Fibroblast of the conjunctiva (primary cell): ENCODE measurements at places on chromosomes 3 and 15.

DNA sequence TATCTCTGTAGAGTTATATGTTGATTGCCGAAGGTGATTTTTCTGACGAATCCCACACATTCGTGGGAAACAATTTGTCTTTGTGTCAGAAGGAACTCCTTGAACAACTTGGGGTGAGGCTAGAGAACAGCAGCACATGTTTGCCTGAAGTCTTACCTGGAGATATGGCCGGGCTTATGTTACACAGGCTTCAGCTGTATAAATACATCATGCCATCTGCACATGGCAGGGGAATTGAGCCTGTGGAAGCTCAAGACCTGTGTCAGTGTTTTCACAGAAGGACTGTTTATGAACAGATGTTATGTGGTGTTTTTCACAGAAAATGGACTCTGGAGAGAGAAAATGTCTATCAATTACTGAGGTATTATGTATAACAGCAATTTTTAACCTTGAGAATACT, 203.6 kb upstream of the MDFIC2 start:
- no peak for DNase-seq

DNA sequence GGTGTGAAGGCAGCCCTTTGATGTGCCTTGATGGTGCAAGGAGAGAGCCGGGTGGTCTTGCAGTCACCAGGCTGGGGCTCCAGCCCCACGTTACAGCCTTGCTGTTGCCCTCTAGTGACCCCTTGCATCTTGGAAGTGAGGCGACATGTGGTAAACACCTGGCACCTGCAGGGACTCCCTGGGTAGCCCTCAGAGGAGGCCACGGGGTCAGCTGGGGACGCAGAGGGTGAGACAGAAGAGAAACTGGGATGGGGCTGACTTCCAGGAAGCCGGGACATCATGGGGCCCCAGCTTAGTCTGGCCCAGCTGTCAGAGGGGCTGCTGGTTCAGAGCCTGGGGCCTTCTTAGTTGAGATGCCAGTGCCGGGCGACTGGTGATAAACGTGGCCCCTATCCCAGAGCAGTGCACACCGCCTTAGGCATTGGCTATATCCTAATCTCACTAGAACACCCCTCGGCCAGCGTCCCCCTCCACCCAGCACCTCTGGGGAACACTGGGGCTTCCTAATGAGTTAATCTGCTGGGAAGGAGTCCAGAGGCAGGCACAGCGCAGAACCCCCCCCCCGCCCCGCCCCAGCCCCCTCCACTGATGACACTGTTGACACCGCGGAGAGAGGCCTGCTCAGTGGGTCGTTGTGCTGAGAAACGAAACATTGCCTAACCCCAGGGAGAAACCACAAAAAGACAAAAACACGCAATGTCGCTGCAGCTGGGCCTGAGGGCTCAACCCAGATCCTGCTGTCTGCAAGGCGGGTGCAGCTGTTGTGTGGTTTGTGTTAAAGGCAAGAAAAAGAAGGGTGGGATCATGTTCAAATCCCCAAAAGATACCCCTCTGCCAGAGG, 60.5 kb upstream of the KLF13 start:
- no peak for DNase-seq

DNA sequence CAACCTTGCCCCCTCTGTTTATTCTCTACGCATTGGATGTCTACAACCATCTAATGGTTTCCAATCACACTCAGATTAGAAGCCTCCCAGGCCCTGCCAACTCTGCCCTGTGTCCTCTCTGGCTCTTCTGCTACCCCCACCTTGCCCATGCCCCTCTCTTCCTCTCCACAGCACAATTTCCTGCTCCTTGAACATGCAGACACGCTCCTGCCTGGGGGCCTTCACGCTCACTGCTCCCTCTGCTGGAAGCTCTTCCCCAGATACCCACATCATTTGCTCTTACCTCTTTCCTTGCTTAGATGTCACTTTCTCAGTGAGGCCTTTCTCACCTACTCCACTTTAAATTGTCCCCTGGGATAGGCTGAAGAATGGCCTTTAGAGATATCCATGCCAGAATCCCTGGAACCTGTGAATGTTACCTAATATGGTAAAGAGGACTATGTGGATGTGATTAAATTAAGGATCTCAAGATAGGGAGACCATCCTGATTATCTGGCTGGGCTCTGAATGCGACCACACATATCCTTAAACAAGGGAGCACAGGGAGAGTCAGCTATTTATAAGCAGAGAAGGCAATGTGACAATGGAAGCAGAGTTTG, 9.9 kb downstream of the KY start:
- DNase-seq: no peak

- DNase-seq: peak; percentile 54
Measured at GRCh38 chr15:68819495-68820294, 1.0 kb downstream of the ANP32A start.

- peak; percentile 13 for DNase-seq
Measured at GRCh38 chr3:66297900-66298299, 77.1 kb downstream of the SLC25A26 start.

DNA sequence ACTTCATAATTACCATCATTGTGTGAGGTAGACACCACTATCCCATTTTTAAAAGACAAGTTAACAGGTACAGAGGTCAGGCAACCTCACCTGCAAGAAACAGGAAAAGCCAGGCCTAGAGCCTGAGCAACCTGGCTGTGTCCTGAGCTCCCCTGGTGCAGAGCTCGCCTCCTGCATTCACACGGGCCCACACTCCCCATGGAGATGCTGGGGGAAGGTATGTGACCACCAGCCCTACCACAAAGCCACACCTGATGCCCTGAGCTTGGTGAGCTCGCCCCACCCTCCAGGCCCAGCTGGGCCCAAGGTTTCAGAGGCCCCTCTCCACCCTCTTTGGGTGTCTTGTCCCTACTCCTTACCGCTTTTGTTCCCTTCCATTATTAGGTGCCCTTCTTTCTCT, 1.2 kb upstream of the EFCAB12 start:
- DNase-seq: no peak

DNA sequence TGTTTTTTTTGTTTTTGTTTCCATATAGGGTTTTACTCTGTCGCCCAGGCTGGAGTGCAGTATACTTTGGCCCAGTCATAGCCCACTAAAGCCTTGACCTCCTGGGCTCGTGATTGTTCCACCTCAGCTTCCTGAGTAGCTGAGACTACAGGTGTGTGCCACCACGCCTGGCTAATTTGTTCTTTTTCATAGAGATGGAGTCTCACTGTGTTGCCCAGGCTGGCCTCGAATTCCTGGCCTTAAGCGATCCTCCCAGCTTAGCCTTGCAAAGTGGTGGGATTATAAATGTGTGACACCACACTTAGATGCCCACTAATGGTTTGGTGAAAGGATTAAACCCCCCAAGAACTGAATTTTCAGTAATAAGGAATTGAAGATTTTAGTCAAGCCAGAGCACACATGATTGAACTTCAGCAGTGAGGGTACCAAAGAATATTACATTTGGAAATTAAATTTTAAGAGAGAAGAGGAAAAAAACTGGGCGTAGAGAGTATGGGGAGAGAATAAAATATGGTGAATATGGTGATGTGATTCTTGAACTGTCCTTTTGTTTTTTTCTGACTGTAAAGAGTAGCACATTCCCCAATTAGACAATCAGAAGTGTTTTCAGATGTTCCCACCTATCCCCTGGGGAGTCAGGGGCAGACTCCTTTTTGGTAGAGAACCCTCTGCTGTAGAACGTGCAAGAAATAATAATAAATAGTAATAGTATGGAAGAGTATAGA, 208.1 kb downstream of the PTPRG start:
- DNase-seq: no peak

- no peak for DNase-seq
Measured at GRCh38 chr15:73108676-73109075, 56.4 kb downstream of the NEO1 start.

GRCh38 chr3:34070831-34071585, 272.6 kb downstream of the PDCD6IP start:
- no peak for DNase-seq

GRCh38 chr15:63915873-63916771, 82.4 kb upstream of the HERC1 start:
- DNase-seq: peak; percentile 20

DNA sequence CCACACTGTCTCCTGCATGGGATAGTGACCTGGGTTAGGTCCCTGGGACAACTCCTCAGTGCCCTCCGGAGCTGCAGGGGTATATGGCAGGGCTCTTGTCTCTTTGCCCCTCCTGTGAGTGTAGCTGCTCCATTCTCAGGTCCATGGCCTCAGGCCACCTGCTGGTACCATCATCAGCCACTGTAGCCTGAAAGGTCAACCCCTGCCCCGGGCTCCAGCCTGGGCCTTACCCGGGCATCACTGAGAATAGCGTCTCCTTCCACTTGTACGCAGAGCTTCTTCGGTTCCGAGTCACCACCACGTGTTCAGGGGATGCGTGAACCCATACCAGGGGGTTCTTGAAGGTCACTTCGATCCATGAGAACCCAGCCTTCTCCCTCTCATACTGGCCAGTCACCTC, 13.8 kb downstream of the ITIH4 start:
- DNase-seq: no peak

DNA sequence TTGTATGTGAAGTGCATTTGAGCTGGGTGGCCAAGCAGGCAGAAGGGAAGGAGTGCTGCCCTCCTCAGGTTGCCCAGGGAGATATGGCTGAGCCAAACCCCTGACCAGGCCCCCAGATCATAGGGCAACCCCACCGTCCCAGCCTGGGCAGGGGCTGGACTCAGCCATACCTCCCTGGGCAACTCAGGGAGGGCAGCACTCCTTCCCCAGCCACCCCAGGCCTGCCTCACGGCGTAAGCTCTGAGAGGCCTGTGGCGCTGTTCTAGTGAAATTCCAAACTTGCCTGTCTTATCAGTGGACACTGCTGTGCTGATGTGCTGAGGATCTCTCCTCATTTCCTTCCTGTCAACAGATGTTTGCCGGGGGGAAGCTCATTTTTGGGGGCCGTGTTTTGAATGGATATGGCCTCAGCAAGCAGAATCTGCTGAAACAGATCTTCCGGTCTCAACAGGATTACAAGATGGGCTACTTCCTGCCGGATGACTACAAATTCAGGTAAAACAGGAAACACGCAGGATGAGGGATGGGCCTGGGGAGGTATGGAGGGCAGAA, 57.6 kb upstream of the FGD5 start:
- DNase-seq: no peak

DNA sequence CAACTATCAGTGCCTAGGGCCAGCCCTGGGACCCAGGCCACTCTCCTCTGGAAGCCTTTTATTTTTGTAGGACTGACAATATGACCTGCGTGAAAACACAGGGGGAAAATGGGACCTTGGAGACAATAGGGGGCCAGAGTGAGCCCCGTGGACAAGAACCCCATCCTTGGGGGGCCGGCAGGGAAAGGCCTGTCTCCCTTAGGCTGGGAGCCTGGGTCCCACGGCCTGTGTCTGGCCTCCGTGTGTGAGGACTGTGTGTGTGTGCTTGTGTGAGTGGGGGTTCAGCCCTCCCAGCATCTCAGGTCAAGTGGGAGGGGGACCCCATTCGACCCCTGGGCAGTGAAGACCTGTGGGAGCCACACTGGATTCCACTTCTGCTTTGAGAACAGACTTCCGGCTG, 53.3 kb downstream of the EXOG start:
- no peak for DNase-seq

DNA sequence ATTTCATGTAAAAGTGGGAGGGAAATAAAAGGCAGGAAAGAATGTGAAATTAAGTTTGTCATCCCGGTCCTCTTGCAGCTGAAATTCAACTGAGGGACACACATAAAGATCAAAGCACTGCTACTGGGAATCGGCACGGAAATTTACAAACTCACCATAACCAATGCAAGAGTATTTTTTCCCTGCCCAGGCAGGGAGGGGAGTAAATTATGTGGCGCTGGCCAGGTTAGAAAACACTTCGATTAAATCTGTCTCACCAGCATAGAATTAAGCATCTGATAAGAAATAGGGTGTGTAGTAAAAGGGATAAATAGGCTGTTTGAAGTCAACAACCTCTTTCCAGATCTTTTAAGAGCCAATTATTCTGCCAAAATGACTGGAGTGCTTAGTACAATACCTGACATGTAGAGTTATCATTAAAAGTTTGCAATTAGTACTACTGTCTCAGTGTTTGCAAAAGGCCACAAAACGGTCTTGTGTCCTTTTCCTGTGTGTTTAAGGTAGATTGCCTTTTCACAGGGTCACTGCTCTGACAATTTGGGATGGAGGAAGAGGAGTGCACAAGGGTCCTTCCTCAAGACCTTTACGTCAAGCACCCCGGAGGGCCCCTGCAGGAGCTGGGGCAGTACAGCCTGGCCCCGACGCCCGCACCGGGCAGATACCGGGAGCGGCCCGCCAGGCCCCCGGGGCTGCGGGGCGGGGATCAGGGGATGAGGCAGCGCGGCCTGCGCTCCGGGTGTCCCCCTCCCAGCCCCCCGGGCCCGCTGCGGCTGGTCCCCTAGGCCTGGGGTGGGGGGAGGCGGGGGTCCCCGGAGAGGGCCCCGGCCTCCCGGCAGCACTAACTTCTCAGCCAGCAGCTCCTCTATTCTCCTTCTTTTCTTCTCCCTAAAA, 651 bp downstream of the UBA3 start:
- DNase-seq: no peak

DNA sequence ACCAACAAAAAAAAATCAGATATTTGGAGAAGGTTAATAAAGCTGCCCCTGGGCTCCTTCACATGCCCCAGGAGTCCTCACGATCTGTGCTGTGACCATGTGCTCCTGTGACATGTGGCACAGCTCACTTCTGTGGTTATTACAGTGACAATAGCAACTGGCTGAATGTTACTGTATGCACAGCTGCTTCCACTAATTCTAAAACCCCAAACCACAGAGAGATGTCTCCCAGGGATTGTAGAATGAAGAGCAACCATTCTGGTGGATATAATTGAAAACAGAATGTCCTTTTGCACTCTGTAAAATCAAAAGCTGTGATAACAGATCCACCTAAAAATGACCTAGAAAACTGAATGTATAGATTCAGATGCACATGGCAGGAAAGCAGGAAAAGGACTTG, 489.2 kb upstream of the CNTN4 start:
- DNase-seq: no peak

GRCh38 chr3:127226946-127227842, 34.3 kb downstream of the PRR23E start:
- DNase-seq: no peak

- DNase-seq: peak; percentile 75
Measured at GRCh38 chr3:51982838-51983577, at the start of gene ACY1. Gene ACY1, plus strand, starts transcription at chr3:51983535. Its CDS starts 530 bp downstream, at chr3:51984065.

DNA sequence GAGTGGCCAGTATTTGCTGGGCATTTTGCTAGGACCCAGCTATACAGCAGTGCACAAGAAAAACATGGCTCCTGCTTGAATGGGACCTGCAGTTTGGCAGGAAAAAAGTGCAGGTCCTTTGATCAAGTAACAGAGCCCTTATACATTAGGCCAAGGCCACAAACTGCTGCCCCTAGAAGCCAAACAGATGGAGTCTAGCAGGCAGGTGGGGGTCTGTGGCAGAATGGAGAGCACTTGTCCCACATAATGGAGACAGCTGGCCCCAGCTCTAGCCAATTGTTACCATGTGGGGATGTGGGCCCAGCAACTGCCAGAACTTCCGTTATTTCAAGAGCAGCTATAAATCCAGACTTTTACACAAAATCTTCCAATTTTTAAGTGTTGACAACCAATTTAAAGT, 79.3 kb downstream of the SHQ1 start:
- no peak for DNase-seq
